ENCODE measurements at places on chromosomes 7 and 10.

DNA sequence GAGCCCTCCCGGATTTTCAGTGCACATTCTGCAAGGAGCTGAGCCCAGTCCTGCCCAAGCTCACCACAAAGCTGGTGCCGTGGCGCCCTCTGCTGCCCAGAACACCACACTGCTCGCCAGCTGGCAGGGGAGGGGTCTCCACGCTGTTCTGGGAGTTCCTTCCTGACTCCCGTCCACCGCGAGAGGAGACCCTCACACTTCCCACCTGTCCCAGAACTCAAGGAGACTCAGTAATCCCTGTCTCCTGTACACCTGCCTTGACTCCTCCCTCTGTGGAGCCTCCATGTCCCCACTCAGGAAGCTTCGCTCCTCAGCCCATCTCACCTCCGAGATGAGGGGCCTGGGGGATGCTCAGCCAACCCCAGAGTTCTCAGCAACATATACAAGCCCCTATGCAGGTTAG is 11.3 kb downstream of the C10orf105 start:
- no peak for DNase-seq

DNA sequence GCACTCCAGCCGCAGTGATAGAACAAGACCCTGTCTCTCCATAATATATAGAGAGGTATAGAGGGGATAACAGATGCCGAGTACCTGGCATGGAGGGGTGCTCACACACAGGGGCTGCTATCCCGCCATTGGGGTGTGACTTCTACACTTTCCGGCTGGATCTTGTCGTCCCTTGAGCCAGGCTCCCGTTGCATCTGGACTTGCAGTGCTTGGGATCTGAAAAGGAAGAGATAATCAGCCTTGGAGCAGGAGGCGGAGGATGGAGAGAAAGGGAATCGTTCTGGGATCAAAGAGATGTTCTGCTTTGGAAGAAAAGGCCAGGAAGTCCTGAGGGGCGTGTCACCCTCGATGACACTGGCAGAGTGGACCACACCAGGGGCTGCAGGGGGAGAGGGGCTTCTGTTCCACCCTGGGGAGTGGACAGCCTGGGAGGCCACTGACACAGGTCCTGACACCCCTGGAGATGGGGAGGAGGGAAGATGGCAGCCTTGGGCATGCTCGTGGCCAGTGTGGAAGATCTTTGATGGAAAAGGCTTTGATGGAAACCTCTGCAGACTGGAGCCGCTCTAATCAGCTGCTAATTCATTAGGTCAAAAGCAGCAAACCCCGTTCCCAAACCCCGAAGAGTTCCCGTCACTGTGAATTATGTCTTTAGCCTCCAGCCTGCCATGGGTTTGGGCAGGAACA is 85.1 kb downstream of the CARD11 start:
- no peak for DNase-seq

- DNase-seq, result no peak
Measured at GRCh38 chr10:26221541-26221940, 5.0 kb downstream of the GAD2 start.

GRCh38 chr7:117405519-117405918 is 21.8 kb downstream of the ASZ1 start:
- DNase-seq, result no peak

- no peak for DNase-seq
Measured at GRCh38 chr10:71802715-71803488, 29.6 kb upstream of the VSIR start.

GRCh38 chr7:28069807-28070206 is 110.8 kb downstream of the JAZF1 start:
- no peak for DNase-seq

Data from SW 1271 (cell line).